ENCODE measurements at places on chromosomes 7 and 10.

- DNase-seq: no peak
Measured at GRCh38 chr7:115642194-115642593, 388.4 kb downstream of the TFEC start.

DNA sequence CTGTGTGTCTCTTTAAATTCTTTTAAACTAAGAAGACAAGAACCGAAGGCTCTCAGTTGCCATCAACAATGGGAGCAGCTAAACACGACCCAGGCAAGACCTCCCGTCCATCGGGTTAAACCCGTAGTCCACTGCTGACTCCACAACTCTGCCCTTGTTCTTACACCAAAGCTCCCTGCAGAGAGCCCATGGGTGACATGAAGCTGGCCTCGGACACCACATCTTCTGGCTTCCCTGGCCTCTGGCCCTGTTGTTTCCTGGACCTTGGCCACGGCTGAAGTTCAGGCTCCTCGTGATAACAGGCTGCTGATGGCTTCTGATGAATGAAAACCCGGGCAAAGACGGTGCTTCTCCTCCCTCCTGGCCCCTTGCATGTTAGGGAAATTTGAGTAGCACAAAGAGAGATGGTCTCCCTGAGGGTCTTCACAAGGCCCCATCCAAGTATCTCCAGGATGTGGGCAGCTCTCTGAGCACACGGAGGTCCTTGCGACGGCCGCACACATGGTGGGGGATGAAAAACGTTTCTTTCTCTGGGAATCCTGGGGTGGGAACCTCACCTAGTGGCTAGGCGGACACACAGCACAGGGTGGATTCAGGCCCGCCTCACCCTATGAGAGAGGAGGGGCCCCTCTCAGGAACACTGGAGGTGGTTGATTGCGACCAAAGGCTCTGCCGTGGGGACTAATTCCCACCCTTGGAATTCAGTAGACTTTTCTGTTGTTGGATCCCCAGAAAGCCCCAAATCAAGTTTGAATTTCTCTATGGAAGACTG, 271.1 kb downstream of the ADARB2 start:
- DNase-seq: no peak

GRCh38 chr10:102120142-102120990, at the start of gene LDB1:
Gene LDB1, minus strand, starts transcription at chr10:102120368. Its CDS starts 258 bp downstream, at chr10:102120110.
- DNase-seq: peak; percentile 74

DNA sequence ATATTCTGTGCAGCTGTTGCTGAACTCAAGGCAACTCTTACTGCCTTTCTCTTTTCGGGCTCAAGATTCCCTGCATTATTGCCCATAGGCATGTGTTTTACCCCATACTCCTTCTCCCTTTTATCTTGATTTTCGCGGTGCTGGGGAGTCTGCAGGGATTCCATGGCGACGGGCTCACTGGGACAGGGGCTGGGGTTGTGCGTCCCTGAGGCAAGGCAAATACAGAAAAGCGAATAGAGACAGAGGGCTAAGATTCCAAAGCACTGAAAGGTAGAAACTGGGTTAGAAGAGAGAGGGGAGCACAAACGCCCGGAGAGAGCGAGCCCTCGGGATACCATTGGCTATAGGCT, 519 bp upstream of the RPP38 start:
- DNase-seq: no peak

- DNase-seq: no peak
Measured at GRCh38 chr10:44801383-44802327, 109.5 kb upstream of the TMEM72 start.

DNA sequence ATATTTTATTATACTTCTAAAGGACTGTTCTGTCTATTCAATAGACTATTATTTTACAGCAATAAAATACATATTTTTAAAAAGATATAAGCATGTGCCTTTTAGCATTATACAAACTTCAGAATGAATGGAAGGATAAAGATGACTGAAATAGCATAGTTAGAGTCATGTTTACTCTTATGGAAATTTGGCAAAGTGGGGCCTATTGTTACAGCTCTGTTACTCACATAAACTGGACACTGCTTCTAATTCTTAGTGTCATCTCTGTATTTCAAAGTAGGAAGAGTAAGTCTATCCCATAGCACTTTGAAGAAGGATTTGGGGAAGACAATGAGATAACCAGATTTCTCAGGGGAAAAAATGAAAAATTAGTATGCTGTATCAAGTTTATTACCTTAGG, 168.2 kb downstream of the SKAP2 start:
- no peak for DNase-seq

- no peak for DNase-seq
Measured at GRCh38 chr7:7771452-7771851, 53.0 kb upstream of the RPA3 start.

DNA sequence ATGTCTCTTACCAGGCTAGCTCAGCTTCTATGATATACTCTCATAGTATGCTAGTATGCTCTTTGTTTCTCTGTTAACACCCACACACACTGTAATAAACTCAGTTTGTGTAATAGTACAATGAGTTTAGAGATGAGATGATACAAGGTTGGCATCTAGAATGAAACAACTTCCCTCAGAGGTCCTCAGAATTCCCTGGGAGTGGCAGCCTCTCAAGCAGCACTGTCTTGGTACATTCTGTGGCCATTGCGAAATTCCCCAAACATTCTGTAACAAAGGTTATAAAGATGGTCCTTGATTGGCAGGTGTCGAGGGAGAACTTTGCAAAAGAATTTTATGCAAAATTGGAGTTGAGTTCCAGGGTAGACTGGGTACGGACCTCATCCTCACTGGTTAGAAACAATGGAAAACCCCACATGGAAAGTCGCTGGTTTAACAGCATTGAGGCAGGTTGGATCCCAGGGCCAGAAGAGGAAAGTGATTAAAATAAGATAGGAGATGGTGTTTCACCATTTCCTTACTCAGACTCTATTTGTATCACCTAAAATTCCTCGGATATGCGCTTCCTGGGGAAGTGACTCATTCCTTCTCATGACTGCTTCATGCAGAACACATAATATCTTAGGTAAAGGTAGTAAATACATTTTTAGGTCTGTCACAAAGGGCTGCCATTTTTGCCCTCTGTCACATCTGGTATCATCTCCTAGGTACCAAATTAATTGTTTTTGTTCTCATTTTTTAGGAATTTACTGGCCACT, 657.8 kb downstream of the SORCS1 start:
- no peak for DNase-seq

DNA sequence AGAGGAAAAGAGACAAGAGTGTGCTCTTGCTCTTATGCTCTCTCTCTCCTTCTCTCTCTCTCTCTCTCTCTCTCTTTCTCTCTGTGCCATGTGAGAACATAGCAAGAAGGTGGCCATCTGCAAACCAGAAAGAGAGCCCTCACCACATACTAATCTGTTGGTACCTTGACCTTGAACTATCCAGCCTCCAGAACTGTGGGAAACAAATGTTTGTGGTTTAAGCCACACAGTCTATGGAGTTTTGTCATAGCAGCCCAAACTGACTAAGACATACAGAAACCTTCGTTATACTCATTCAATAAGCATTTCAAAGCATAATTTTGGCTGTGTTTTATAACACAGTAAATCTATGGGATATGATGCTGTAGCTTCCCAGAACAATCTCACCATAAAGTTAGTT, 56.4 kb upstream of the PLPP4 start:
- no peak for DNase-seq

GRCh38 chr10:72953687-72954086, 919 bp downstream of the PLA2G12B start:
- no peak for DNase-seq

GRCh38 chr7:71019706-71020105, 112.2 kb upstream of the GALNT17 start:
- no peak for DNase-seq

- no peak for DNase-seq
Measured at GRCh38 chr7:18174996-18175395, 147.3 kb upstream of the PRPS1L1 start.

DNA sequence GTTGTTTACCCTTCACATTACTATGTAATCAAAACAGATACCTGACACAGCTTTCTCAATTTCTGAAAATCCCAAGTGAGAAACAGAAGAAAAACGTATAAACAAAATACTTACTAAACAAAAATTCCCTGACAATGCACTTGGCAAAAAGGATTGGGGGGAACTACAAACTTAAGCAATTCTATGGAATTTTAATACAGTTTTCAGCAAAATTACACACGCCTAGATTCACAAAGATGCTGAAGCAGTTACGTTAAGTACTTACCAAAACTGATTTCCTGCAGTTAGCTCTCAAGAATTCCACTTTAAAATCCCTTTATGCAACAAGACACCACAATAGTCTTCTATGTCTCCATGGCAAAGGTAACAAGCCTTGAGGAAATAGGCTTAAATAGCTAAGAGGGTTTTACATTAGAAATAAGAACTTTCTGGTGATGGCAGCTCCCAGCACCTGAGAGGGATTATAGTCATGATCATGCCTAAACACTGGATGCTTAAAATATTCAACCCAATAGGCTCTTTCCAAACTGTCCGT, 10.8 kb downstream of the TOMM7 start:
- DNase-seq: no peak

DNA sequence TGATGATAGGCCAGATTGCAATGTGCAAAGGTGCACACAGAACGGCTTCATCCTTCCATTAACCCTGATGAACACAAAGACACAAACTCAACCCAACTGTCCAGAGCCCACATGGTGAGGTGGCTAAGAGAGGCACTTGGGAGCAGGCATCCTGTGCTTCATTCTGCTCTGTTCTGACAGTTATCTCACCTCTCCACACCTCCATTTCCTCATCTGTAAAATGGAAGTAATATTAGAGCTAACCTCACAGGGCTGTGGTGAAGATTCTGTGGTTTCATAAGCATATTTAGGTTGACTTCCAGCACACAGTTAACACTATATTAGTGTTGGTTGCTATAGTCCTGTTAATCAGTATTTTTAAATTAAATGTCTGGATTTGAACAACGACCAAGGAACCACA, 126.3 kb downstream of the TAX1BP1 start:
- no peak for DNase-seq

DNA sequence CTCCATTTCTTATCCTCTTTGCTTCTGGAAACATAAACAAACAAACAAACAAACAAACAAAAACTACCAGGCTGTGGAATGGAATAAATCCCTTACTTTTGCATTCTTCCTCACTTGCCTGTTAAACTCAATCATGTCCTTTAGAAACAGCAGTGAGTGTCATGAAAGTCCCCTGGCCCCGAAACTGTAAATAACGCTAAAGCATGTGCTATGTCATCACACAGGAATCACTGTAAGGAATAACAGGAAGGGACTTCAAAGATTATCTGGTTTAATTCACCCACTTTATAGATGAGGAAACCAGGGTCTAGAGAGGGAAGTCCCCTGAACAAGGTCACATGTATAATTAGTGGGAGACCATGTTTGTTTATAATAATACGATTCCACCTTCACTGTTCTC, 159.4 kb upstream of the MEOX2 start:
- no peak for DNase-seq

DNA sequence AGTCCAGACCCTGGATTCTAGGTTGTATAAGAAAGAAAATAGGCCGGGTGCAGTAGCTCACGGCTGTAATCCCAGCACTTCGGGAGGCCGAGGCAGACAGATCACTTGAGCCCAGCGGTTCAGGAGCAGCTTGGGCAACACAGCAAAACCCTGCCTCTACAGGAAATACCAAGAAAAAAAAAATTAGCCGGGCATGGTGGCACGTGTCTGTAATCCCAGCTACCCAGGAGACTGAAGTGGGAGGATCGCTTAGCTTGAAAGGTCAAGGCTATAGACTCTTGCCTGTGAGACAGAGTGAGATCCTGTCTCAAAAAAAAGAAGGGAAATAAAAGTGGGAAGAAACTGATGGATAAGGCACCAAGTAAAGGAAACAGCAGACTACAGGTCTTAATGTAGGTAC, 287.9 kb upstream of the KLF14 start:
- DNase-seq: peak; percentile 53

DNA sequence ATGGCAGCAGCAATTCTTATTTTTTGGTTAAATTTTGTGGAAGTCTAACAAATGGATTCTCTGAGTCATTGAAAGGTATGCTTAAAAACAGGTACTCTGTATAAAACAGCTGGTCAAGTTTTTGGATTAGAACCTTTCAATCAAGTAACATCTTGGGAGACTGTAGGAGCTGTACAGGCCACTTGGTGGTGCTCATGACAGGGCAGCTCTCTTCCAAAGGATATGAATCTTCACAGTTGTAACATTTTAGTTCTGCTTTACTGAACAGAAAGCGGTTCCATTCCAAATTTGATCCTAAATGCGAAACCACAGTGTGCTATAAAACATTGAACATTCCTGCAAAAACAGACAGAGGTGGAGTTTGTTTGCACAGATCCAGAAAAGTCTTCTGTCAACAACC, 44.5 kb upstream of the AGR3 start:
- DNase-seq: peak; percentile 66

- DNase-seq: no peak
Measured at GRCh38 chr10:69491611-69492010, 40.3 kb downstream of the TSPAN15 start.

- no peak for DNase-seq
Measured at GRCh38 chr7:28105234-28105633, 75.4 kb downstream of the JAZF1 start.

DNA sequence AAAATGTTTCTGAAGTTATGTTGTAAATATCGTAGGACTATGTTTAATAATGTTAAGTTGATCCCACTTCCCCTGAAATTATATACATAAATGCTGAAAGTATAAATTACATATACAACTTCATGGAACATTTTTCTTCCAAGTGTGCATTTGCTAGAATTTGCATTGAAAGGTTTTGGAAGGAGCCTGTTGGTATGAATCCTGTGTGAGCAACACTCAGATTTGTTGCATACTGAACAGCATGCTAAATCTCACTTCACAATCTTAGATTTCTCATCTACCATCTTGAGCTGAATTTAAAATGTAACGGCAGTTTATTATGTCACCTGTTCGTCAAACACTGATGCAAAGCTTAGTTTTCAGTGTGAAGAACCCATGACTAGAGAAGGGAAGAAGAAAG, 172.6 kb downstream of the MALRD1 start:
- DNase-seq: no peak

- no peak for DNase-seq
Measured at GRCh38 chr10:30490289-30491000, 56.5 kb downstream of the MAP3K8 start.

DNA sequence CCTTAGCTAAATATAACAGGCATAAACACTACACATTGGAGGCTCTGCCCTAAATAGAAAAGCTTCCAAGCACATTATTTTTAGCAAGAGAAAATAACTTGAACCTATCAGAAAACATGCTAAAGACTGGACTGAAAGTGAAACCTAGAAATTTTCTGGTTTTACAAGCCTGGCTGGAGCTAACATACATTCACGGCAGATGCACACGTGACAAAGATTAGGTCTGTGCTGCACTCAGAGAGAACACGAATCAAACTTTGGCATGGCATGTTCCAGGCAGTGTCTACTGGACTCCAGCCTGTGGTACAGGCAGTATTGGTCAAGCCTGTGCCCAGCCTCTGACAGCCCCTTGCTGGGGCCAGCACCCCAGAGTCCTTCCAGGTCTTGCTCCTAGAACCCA, 94.1 kb upstream of the PCBD1 start:
- peak; percentile 5 for DNase-seq

DNA sequence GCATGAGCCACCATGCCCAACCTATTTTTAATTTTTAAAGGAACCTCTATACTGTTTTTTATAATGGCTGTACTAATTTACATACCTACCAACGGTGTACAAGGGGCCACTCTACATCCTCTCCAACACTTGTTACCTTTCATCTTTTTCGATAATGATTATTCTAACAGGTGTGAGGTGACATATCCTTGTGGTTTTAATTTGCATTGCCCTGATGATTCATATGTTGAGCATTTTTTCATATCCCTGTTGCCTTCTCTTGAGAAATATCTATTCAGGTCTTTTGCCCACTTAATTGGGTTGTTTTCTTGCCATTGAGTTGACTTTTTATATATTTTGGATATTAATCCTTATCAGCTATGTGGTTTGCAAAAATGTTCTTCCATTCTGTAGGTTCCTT, 167.0 kb downstream of the CTTNBP2 start:
- no peak for DNase-seq

Data from suppressor macrophage treated with lipopolysaccharide for 4 hours (primary cell).